H9 (cell line): ENCODE measurements at places on chromosomes 3 and 15. TPM values are rescaled to one million over a fixed set of nuclear protein-coding genes. Genes with fewer than 3 reads are reported as not detected.

The ZNF385D gene
- 1.2 and 1.5 TPM in 2 replicates for total RNA-seq

The ZNF80 gene
- not detected in 2 replicates for total RNA-seq

The FOXL2 gene
- 0.22 and 0.29 TPM in 2 replicates for total RNA-seq

The GASK1A gene
- 5.3 and 5.4 TPM in 2 replicates for total RNA-seq

The LRRC34 gene
- 4.6 and 5.1 TPM in 2 replicates for total RNA-seq

DNA sequence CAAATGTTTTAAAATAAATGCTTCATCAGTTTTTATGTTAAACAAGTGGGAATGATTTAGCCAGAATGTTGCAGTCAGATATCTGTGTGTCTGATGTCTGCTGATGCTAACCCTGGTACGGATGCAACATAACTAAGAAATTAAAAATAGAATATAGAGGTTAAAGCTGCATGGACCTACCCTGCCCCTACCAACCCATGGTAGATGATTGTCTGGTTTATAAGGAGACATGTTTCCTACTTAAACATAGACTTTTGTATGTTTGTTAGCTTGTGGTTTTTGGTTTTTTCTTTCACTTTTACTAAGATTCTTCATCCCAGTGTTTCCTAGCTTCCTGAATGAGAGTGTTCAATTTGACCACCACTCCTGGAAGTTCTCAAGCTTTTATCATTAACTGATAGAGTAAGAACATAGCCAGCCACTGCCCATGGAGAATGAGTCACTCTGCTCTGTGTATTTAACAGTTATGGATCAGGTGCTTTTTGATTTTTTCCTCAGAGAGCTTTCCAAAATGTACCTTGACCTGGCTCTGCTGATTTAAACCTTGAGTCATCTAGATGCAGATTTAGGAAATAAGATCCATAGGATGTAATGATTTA is 70.7 kb upstream of the VEPH1 start:
- DNase-seq: no peak

DNA sequence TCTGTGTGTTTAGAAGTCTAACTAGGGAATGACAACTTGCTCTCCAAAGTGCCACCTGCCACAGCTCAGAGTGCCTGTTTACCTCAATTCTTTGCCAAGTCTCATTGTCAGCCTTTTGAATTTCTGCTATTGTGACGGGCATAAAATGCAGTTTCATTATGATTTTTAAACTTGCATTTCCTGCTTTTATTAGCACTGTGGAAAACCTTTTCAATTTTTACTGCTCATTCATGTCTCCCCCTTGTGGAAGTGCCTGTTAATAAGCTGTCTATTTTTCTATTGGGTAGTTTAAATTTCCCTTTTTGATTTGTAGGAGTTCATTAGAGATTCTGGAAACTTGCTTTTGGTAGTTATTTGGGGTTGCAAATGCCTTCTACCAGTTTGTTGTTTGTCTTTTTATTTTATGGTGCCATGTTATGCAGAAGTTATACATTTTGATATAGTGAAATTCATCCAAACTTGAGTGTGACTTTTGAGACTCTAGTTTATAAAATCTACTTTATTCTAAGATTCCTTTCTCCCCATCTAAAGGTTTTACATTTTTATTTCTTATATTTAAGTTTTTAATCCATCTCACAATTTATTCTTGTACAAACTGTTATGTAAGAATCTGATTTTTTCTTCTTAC is 53.9 kb upstream of the FRMD4B start:
- DNase-seq: no peak

GRCh38 chr3:1766384-1766783 is 332.3 kb upstream of the CNTN4 start:
- DNase-seq: no peak

DNA sequence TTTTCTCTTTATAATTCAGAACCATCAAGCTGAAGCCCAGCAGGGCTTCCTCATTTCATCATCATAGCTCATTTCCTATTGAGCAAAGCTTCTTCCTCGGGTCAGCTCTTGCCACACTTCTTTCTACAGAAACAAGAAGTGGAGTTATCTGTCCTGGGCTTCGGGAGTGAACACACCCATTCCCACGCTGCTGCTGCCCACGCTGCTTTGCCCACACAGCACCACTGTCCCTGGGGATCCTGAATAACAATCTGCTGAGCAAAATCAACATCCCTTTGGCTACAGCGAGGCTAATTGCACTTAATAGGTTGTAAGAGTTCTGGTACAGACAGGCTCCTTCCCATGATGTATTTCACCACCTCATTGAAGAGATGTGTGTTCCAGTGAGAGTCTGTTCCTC is 23.7 kb downstream of the CEP19 start:
- DNase-seq: no peak

- no peak for DNase-seq
Measured at GRCh38 chr3:69972672-69973071, 26.9 kb upstream of the SAMMSON start.

- DNase-seq: no peak
Measured at GRCh38 chr3:139129892-139130291, 85.2 kb upstream of the PRR23C start.

DNA sequence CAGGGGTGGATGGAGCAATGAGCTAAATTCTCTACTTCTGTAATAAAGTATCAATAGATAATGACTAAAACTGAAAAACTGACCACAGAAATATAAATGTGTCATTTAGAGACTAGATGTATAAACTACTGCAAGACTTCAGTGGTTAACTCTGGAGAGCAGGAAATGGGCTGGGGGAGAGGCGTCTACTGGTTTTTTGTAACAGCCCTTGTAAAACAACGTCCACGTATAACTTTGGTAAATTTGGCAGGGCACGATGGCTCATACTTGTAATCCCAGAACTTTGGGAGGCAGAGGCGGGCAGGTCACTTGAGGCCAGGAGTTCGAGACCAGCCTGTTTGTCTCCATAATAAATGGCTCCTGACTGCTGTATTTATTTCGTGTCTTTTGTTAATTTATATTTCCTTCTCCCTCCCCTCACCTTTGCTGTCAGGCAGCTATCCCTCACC is 12.5 kb downstream of the RAB27A start:
- no peak for DNase-seq

DNA sequence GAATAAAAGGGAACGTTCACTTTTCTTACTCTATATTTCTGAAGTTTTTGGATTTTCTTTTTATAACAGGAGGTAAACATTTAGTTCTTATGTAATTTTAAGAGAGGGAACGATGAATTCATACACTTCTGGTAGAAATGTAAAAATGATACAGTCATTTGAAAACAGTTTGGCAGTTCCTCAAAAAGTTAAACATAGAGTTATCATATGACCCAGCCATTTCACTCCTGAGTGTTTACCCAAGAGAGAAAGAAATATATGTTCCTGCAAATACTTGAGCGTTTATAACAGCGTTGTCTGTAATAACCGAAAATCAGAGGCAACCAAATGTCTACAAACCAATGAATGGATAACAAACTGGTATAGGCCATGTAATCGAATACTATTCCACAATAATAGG is 20.8 kb upstream of the CCR9 start:
- DNase-seq: no peak

DNA sequence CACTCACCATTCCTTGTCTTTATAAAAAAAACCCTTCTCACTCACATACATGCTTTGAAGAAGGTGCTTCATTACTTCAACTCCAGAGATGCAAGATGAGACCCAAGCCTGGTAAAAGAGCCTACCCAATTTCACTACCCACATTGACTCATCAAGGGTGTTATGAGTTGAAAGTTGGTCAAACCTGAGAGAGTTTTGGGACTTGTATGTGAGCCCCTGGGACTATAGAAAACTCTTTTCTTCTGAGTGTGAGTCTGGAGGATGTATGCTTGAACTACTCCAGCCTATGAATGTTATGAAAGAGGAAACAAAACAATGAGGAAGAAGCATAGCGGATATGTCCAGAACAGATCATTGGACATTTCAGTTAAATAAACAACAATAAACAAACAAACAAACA is 106.5 kb upstream of the SATB1 start:
- no peak for DNase-seq

DNA sequence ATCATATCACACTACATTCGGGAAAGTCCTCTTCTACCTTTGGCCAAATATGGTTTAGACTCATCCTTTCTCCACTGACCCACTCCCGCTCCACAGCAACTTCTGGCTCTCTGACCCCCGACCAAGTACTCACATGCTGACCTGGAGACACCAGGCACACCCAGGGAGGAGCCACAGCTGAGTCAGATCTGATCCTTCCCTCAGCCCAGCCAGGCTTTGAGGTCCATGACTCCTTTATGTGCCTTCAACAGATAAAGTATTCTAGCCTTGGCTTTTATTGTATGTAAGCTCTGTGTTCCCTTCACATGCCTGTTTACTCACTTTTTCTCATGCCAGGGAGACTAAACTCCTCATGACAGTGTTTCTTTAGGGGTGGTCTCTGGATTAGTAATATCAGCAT is 166.9 kb upstream of the UMPS start:
- DNase-seq: no peak

DNA sequence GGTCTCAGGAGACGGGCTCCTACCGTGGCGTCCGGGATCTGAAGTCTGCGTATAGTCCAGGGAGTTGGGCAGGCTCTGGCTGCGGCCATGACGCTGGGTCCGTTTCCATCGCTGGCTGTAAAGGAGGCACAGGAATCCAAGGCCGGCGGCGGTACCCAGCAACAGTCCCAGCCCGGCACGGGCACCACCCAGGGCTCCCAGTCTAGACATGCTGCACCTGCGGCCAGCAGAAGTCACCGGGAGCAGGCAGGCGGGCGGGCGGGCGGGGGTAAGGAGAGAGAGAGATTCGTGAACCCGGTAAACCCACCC is 526 bp downstream of the RMDN3 start:
- no peak for DNase-seq

DNA sequence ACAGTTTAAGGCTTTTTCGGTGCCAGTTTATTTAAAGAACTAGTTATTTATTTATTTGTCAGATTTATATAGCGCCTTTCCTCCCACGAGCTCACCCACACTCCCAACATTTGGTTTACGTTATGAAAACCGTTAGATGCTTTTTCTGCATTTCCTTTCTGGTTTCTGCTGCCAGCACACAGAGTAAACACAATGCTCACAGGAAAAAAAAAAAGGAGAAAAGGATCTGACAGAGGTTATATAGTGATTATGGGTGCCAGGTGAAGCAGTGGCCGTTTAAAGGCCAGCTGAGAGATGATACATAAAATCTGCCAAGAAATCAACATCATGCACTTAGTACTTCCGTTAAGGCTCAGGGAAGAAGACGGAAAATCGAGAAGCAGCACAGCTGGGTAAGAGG is 37.9 kb downstream of the ETV5 start:
- no peak for DNase-seq
